Umbilical cord (tissue), 2 donors: ENCODE measurements at places on chromosomes 13 and 19. TPM values are rescaled to one million over a fixed set of nuclear protein-coding genes. Genes with fewer than 3 reads are reported as not detected.

DNA sequence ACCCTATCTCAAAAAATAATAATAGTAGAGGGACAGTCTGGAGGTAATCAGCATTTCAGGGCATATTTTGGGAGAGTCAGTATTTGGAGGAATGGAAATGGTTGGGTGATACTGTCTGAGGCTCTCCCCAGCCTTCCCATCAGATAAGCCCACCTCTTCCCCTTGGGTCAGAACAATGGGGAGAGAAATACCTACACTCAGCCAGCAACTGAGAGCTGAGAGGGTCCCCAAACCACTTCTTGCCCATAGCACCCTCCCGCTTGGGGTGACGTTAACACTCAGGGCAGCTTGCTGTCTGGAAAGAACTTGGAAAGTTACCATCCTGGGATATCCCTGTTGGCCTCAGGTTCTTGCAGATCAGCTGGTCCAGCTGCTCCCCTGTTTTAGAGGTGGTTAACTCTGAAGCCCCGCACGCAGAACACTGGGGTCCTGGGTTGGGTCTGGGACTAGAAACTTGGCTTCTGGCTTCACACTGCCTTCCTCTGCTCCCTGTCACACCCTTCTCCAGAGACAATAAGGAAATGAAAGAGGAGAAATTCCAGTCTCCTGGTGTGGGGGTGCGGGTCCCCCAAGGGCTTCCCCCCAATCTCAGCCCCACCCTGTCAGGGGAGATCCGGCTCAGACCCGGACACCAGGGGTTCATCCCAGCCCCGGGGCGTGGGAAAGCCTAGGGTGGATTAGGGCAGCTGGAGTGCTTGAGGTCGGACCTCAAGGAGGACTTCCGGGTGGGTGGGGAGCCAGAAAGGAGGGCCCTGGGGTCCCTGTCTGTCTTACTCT, 2.5 kb downstream of the FOXA3 start:
- DNase-seq: no peak

GRCh38 chr13:30030141-30030750, 179.8 kb upstream of the UBL3 start:
- DNase-seq: no peak

Gene C3
- 48.4 TPM for total RNA-seq

Gene ZNF878
- 1.9 TPM for total RNA-seq

Gene APLP1
- total RNA-seq: 8.4 TPM

Gene ZNF835
- 1.2 TPM for total RNA-seq

Gene IRS2
- total RNA-seq: 12.0 TPM

DNA sequence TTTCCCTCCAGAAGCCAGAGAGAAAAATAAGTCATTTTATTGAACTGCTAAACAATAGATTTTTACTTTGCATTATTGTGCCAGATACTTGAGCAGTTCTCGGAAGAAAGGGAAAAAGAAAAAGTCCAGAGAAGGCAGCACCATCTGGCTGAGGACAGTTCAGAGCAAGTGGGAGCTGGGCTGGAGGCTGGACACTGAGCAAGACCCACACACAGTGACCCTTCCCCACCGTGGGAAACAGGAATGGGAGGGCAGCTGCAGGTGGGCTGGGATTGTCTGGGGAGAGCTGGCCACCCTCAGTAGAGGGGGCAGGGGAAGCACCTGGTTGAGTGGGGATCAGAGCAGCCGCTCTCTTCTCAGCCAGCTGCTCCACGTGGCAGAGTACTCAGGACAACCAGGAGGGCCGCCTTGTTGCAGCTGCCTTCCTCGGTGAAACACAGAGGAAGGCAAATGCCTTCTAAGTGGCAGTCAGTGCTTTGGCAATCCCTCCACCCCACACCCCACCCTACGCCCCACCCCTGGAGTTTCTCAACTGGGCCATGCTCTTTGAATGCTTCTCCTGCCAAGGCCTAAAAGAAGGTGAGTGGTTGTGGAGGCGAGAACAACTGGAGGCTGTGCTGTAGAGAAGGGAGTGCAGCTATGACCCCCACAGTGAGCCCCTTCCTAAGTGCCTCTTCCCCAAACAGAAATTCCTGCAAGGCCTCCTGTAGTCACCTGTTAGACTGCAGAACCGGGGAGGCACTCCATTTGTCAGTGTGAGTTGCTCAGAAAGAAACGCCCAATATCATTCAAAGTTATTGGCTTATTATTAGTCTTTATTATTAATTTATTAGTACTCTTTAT, 179.3 kb downstream of the ZIC5 start:
- DNase-seq: no peak

GRCh38 chr19:9406798-9407352, 28.5 kb downstream of the ZNF266 start:
- peak; percentile 87 for DNase-seq

DNA sequence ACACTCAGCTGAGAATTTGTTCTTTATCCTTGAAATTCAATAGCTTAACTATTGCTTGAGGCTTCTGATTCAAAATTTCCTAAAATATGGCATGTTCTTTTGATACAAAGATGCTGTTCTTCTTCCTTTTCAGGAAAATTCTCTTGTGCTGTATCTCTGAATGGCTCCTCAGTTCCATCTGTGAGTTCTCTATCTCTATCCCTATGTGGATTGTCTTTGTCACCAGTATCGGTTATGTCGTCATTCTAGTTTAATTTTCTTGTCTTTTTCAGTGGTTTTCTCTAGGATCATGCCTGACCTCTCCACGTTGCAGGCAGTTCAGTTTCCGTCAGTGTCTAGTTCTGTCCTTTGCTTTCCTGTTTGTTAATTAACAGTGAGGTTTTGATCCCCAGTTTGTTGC, 104.6 kb upstream of the GJB6 start:
- DNase-seq: no peak

Gene DLL3
- total RNA-seq: not detected

DNA sequence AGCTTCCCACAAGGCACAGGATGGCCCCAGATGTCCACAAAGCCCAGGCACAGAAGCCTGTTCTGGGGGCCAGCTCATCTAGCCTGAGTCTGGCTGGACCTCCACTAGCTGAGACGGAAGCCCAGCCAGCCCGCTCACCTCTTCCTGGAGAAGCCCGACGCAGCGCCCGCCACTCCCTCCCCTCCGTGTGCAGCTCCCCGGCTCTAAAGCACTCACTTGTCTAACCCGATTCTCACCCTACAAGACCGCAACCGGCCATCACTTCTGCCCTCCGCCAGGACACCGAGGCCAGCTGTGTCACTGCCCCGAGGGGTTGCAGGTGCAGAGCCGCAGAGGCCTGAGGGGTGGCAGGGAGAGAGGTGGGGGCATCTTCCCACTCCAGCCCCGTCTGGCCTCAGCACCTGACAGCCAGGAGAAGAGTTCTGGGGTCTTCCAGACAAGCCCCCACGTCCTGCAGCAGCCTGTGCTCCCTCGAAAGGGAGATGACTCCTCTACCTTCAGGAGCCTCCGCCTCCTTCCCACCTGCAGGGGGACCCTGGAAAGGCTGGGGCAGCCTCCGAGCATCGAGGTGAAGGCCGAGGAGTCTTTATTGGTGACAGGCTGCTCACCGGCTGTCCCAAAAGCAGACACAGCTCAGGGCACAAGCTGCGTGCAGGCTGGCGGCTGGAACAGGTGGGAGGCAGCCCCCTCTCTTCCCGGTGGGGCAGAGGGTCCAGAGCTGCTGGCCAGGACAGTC, 5.9 kb upstream of the DIRAS1 start:
- DNase-seq: no peak

Gene ZNF610
- 9.9 TPM for total RNA-seq

Gene PABPC3
- 0.24 TPM for total RNA-seq

DNA sequence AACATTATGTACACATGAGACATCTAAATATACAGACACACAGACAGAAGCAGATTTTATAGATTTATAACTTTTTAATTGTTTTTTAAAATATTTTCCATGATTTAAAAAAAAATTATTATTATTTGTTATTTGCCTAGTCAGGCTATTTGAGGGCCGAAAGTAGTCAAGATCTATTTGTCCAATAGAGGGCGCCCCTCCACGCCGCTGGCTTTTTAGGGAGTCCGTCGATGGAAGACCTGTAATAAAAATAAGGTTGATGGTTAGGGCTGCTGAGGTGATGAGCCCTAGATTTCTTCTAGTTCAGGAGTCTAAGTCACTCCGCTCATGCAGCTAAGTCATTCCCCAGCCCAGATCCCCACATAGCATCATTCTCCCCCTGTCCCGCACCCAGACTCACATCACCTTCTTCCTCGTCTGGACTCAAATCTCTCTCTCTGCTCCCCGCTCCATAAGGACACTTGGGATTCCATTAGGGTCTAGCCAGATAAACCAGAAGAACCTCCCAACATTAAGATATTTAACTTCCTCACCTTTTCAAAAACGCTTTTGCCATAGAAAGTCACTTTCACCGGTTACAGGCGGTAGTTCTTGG, 33.9 kb upstream of the CEACAM21 start:
- DNase-seq: no peak

- DNase-seq: no peak
Measured at GRCh38 chr13:107233541-107233940, 665.6 kb upstream of the ARGLU1 start.
